ENCODE measurements at places on chromosomes 6 and 20.
A peak's percentile ranks its signal among the peaks of the same experiment; 100 is the strongest.

DNA sequence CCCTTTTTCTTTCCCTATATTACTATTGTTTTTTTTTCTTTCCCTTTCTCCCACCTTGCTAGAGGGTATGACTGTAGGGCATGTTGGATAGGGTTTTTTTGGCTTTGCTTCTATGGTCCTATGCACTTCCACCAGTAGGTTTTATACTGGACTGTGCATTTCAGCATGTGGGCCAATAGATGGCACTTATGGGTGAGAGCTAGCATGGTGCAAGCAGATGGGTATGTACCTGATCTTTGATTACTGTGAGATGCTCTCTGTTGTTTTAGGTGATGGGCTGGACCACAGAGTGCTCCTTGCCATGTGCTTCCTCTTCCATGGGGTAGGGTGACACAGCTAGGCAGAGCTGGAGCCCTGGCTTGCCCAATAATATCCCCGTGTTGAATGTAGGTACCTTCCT is 128.5 kb upstream of the CHD6 start:
- DNase-seq, result no peak

- DNase-seq, result peak; percentile 33
These were observed 43.9 kb downstream of the TNFAIP3 start for GRCh38 chr6:137910843-137911456.

GRCh38 chr6:3500262-3501014 is 43.6 kb upstream of the SLC22A23 start:
- no peak for DNase-seq

DNA sequence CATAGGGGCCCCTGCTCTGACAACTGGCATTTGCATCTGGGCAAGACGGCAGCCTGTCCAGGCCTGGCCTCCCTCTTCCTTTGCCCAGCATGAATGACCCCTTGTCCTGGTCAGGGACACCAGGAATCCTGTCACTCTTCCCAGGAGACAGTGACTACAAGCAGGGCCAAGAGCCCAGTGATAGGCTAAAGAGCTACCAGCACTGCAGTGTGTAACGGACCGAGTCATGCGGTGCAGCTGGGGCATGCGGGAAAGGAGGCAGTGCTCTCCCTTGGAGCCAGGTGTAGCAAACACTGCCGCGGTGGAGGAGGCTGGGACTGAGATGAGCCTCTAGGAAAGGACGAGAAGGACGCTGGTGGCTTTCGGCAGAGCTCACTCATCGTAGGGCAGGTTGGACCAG is 38.7 kb upstream of the DSP start:
- no peak for DNase-seq

GRCh38 chr6:110878751-110879522 is 4.4 kb downstream of the AMD1 start:
- peak; percentile 68 for DNase-seq

GRCh38 chr20:36268440-36269342 is 32.4 kb downstream of the AAR2 start:
- no peak for DNase-seq

- DNase-seq, result no peak
These were observed 1.6 kb downstream of the ITPR3 start for GRCh38 chr6:33622456-33623431.

DNA sequence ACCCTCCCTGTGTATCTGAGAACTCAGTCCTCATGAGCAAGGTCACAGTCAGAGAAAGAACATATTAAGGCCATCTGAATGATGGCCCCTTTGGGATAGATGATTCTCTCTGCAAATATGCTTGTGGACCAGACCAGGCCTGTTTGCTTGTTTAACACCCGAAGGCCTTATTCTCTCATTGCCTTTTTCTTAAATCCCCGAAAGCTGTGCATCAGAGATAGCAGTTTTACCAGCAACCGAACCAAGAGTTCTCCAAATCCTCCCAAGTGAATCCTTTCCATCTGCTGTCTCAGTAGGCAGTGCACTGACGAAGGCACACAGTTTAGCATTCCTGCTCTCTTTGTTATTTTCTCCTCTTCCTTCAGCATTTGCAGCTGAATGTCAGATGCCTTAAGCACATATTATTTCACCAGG is 79.8 kb downstream of the TRMT6 start:
- no peak for DNase-seq

- DNase-seq, result no peak
These were observed 55.8 kb downstream of the KIF6 start for GRCh38 chr6:39669207-39669972.

GRCh38 chr6:167109651-167110050 is 13.2 kb upstream of the CCR6 start:
- no peak for DNase-seq

DNA sequence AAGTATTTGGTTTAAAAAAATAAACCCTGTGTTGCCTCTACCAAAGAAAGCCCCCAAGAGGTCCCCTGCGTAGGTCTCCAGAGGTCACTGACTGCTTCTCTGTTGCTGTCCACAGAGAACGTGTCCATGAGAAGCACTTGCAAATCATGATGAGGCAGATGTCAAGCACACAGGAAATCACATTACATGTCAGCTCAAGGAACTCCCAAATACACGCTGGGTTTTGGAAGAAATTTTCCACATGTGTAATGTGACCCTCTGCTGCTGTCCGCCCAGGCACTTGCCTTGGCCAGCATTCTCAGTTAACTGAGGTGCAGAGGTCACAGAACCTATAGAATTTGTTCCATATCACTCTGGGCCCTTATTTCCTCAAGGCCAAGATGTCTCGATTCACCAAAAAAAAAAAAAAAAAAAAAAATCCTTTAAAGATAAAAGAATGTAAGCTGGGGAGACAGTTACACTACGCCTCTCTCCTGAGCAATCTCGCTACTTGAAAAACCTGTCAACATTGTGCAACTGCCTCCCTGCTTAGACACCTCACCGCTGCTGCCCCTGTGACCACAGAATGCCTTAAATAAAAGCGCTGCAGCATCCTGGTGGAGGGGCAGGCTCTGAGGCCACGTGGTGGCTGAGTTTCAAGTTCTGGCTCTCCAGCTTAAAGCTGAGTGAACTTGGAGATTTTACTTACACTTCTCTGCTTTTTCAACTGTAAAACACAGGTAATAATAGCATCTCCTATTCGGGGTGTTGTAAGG is 42.3 kb downstream of the SLC22A23 start:
- peak; percentile 59 for DNase-seq

DNA sequence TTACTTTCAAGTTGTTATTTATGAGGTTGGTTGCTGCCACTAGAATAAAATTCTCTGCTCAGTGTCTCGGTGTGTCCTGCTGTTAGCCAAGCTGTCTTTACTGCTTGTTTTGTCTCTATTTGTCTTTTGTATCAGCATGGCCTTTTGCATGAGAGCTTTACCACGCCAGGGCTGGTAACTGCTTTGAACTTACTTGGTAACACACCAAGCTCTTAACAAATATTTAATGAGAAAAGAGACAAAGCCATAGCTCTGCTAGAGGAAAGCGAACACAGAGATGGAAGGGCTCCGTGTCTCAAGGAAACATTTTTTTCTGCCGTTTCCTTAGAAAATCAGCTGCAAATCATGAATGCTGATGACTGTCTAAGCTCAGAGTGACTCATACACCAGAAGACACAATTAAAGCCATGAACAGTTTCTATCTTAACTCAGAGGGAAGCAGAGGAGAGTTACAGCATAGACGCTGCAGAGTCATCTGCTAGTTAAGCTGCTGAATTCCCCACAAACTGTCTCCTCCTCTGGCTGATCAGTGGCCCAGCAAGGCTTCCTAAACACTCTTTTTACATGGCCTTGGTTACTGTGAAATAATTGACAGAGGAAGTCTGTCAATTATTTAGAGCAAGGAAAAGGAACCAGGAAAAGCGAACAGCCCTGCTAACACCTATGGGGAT is 44.8 kb downstream of the AGPAT4 start:
- peak; percentile 40 for DNase-seq

DNA sequence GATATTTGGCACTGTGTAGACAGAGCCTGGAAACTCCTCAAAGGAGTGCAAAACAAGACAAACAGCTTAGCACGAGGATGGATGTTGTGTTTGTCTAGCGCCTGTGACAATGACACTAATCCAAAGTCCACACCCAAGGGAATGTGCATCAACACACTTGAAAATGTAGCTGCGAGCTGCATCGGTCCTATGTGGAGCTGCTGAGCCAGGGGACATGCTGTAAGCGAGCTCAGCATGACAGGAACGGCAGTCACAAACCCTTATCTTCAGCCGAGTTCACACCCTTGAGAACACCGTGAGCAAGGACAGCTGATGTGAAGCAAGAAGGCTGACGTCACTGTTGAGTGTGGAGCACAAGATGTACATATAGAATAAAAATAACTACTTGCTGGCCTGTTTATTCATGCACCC is 684.3 kb downstream of the QKI start:
- no peak for DNase-seq

DNA sequence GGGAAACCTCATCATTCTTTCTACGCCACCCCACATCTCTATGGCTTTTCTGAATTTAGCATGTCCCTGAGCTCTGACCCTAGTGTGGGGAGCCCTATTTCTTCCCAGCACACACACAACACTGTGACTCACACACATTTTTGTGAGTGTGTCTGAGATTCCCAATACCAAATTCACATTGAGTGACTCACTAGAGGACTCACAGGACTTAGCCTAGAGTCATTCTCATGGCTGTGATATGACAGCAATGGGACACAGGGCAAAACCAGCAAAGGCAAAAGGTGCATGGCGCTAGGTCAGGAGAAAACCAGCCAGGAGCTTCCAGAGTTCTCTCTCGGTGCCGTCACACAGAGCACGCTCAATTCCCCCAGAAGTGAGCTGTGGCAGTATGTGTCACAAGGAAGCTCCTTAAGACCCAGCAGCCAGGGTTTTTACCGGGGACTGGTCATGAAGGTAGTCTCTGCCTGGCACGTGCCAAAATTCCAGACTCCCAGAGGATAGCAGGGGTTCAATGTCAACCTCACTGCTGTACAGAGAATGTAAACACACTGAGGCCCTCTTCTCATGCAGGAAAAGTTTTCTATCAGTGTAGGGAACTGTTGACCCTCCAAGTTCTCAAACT is 6.2 kb downstream of the CSTL1 start:
- DNase-seq, result no peak

- peak; percentile 68 for DNase-seq
These were observed 8.4 kb upstream of the NUP153 start for GRCh38 chr6:17714879-17715851.

DNA sequence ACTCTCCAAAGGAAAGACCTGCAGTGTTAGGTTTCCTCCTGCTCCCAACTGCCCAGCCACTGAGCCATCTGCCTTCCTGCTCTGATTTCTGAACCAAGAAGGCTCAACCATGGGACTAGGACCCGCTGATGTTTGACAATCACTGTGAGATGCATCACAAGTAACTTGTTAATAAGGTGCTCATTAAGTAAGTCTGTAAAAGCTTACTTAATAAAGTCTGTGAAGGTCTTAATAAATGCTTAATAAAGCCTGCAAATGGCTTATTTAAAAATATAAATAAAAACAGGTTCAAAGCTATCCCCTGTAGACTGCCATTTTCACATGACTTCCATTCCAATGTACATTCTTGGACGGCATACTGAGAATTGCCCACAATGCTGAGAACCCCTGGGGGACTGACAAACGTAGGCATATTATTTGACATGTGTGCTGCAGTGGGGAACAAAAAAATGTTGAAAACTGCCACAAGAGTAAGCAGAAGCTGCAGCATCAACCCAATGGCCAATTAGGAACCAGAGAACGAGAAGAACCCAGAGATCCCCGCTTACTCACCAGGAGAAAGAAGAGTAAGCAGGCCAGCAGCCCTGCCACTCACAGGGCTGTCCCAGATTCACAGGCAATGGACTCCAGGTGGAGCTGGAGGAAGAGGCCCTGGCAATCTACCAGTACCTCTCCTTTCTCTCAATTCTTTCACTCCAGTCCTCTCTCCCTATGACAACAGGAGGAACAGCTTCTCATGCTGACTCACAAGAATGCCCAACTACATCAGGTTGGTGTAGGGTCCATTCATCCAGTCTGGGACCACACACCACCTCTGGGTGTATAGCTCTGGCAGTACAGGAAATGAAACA is 19.5 kb downstream of the KIF13A start:
- DNase-seq, result no peak

DNA sequence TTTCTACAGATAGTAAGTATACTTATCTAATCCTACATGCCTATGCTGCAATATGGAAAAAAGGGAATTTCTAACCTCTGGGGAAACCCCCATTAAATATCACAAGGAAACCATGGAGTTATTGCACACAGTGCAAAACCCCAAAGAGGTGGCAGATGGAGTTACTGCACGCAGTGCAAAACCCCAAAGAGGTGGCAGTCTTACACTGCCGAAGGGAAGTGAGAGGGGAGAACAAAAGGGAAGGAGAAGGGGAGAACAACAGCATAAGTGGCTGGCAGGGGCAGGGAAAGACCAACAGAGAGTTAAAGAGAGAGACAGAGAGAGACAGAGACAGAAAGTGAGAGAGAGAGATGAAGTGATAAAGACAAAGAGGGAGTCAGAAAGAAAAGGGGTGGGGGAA is 43.8 kb upstream of the EIF2S2 start:
- DNase-seq, result no peak

DNA sequence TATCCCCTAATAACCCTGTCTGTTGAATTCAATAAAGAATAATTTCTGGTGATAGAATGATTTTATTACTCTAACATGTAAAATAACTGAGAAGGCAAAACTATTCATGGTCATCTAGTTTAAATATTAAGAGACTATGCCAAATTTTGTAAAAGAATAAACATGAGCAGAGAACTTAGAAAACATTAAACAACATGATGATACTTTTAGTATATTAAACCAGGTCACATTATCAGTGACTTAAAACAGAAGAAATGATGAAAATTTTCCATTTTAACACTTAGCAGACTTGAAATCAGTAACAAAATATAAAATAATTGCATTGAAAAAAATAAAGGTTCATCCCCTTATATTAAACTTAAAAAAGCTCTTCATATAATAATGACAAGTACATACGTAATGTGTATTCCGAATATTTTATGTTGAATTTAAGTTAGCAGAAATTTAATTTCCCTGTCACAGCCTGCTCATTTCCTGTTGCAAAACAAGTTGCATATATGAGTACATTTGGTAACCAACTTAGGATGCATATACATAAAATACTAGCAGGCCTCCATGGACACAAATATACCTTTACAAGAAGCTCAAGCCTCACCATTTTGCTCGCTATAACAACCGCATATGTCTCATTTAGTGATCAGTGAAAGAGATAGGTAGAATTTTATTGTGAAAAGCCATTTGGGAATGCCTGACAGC is 40.6 kb downstream of the DTNBP1 start:
- DNase-seq, result no peak

DNA sequence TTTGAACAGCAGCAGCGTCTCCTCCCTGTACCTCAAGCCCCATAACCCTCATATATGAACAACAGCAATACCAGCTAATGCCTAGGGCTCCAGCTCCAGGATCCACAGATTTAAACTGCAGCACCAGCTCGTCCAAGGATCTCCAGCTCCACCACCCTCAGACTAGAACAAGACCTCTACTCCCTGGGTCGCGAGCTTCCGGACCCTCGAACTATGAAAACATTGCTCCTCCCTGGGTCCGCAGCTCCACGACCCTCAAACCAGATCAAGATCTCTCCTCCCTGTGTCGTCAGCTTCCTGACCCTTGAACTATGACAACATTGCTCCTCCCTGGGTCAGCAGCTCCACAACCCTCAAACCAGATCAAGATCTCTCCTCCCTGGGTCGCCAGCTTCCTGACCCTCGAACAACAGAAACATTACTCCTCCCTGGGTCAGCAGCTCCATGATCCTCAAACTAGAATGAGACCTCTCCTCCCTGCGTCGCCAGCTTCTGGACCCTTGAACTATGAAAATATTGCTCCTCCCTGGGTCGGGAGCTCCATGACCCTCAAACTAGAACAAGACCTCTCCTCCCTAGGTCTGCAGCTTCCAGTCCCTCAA is 339.0 kb upstream of the SULF2 start:
- DNase-seq, result no peak

GRCh38 chr6:33633084-33633461 is 12.0 kb downstream of the ITPR3 start:
- no peak for DNase-seq

All from hematopoietic multipotent progenitor cell treated with erythropoietin and hydrocortisone succinate and interleukin-3 and kit ligand, for 8 days (in vitro differentiated cells).